ENCODE measurements at places on chromosomes 11 and 22. TPM values are rescaled to one million over a fixed set of nuclear protein-coding genes. Genes with fewer than 3 reads are reported as not detected.
A peak's percentile ranks its signal among the peaks of the same experiment; 100 is the strongest.

DNA sequence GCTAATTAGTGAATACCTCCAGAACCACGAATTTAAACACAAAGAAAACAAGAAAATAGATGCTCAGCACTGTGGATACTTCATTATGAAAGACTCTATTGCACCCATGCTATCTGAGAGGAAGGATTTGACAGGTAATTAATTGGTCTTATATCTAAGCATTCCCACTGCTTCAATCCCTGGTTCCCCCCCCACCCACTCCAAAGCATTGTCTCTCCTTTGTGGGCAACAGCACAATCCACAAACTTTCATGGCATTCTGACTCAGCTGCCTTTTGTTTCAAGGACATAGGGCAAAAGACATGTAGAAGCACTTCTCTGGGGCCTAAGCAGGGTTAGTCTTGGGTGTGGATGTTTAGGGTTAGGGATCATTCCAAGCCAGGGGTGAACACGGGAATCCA lies 551.4 kb downstream of the BUD13 start:
- DNase-seq, result no peak

GRCh38 chr22:41966225-41966606 lies 3.0 kb upstream of the SEPTIN3 start:
- DNase-seq, result no peak

The LRRC55 gene
- not detected for total RNA-seq

The CBLIF gene
- not detected for total RNA-seq

GRCh38 chr11:34493468-34493867 lies 20.1 kb downstream of the ELF5 start:
- no peak for DNase-seq

The TMPRSS13 gene
- 171 TPM for total RNA-seq

DNA sequence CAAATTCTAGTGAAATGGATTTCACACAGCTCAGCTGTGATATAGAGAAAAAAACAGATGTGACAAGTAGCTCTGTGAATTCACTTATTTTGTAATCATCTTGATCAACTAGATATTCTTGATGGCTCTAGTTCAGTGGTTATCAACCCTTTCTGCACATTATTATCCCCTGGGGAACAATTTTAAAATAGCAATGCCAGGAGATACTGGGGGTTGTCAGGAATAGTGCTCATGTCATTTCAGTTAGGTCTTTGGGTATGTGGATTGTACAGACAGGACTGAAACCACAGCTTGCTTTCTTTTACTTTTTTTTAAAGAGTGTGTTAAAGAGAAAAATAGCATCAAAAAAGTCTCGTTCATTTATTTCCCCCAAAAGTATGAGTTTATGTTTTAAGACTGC lies 269.0 kb upstream of the PDGFD start:
- DNase-seq, result no peak

GRCh38 chr11:34602245-34602644 lies 18.6 kb upstream of the EHF start:
- DNase-seq, result no peak

- no peak for DNase-seq
These were observed 101.8 kb upstream of the CADM1 start for GRCh38 chr11:115605871-115606497.

DNA sequence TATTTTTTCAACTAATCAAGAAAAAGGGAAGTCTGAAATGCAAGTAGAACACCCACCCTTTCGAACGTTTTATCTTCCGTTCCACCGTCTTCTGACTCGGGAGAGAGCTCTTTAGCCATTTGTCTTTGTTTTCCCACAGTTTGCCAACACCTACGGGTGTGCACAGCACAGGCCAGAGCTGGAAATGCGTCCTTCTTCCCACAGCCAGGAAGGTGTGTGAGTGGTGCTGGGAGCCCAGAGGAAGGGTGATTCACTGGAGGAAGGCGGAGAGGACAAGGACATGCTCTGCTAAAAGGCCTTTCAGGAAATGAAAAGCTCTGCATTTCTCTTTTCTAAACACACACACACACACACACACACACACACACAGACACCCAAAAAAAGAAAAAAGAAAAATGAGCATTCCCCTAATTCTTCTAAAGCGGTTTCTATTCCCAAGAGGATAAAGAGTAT lies 18.5 kb downstream of the ENDOD1 start:
- DNase-seq, result no peak

- no peak for DNase-seq
These were observed 37.0 kb downstream of the SGSM1 start for GRCh38 chr22:24843048-24843447.

DNA sequence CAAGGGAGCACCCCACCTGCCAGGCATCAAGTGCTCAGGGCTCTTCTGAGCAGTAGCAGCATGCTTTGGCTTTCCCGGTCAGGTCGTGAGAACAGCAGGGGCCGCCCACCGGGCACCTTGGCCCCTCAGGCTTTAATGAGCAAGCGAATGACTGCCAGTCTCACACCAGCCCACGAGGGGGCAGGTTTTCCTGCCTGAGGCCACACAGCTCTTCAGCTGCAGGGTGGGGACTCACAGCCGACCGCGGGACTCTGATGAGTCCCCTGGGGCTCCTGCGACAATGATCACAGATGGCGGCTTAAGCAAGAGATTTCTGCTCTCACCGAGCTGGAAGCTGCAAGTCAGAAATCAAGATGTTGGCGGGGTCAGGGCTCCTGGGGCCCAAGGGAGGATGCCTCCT lies 14.3 kb upstream of the FGF19 start:
- no peak for DNase-seq

DNA sequence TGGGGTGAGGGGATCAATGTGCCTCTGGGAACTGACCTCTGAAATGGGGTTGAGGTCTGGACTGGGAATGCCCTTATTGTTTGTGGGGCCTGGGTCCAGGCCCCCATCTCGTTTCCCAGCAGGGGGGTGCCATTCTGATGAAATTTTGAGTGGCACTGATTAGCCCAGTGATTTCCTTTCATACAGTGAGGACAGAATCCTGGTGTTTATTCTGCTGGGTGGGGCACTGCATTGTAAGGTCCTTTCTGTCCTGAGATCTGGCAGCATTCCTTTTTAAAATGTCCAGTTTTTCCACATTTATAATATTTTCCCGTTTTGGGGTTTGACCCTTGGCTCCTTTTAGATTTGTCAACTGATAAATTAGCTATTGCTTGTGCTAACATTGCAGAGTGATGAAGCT lies 27.1 kb downstream of the OR10A6 start:
- DNase-seq, result no peak

DNA sequence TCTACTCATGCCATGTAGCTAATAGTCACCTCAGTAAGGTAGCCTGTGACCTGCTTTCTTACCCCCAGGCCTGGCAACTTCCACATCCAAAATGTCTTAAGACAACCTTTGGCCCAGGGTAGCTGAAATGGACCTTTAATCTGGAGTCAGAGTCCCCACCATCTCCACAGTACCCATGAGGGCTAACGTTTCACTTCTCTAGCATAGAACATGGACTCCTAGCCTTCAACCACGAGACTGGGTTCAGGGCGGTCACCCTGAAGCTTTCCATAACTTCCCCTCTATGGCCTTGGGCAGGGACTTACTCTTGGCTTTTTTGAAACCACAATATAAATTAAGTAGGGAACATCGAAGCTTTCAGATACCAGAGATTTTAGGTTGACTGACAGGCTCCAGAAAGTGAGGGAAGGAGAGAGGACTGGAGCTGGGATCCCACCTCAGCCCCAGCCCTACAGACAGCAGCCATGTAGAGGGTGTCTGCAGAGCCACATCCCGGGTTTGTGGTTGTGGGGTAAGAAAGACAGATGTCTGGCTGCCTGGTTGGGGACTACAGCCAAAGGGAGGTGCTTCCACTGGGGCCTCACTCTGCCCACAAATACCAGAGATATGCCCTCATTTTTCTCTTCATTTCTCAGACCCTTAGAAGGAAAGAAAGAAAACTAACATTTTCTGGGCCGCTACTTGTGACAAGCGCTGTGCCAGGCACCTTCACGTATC lies 2.6 kb downstream of the TBC1D10A start:
- DNase-seq, result no peak

- no peak for DNase-seq
These were observed 17.8 kb upstream of the TTC12 start for GRCh38 chr11:113296447-113297205.

DNA sequence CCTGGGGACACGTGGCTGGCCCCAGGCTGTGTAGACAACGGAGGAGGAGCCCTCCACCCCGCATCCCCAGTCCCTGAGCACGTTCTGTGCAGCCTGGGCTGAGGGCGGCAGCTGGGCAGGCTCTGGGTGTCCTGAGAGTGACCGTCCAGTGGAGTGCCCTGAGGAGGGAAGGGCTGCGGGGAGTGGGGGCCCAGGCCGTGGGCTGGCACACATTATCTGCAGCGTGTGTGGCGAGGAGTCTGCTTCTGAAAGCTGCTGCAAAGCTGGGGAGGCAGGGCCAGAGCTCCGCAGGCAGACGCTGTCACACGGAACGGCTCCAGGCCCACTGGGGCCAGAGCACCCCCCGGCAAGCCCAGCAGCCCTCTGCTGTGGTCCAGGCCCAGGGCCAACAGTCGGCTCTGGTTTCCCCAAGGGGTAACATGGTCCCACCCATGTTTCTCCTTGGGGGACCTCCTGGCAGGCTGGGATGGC lies 835 bp upstream of the ANO9 start:
- DNase-seq, result no peak

The OR8B3 gene
- not detected for total RNA-seq

The POLR2L gene
- 61.2 TPM for total RNA-seq

DNA sequence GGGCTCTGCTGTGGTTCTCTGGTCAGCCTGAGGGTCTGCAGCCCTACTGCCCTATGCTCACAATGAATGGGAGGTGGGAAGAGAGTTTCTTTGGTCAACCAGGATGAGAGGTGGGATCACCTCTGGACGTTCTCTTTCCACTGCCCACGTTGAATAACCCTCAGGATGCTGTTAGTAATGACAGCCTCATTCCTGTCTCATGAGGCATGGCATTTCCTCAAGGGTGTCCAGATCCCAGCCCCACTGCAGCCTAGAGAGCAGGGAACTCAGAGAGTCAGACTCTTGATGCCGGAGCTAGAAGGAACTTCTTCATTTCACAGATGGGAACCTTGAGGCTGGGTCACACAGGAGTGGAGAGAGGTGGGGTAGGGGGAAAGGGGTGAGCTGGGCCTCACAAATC lies 196.0 kb downstream of the CEP164 start:
- no peak for DNase-seq

DNA sequence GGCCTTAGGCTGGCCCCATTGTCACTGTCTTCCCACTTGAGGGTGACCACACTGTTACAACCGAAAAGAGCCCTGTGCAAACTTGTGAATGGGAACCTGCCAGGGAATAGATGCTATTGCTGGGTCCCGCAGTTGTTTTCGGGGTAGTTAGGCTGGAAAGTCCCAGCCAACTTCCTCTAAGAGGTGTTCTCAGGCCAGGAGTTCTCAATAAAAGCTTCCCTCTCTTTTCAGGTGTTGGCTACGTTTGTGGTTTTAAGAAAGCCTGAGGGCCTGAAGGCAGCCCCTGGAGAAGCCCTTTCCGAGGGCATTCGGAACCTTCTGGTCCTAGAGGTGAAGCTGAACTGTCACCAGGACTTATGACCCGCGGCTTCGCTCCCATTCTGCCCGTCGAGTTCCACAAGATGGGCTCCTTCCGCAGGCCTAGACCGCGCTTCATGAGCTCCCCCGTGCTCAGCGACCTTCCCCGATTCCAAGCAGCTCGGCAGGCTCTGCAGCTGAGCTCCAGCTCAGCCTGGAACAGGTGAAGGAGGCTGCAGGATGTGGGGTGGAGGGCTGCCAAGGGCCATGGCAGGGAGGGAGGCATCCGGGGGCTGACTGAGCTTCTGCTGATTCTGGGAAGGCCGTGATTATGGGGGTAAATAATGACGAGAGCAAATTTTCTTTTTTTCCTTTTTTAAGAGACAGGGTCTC lies 104.8 kb downstream of the PRR5L start:
- no peak for DNase-seq

GRCh38 chr11:35785287-35786167 lies 123.0 kb downstream of the TRIM44 start:
- no peak for DNase-seq

- DNase-seq, result no peak
These were observed 125.7 kb upstream of the DDI1 start for GRCh38 chr11:103910721-103911120.

The SPATA19 gene
- not detected for total RNA-seq

- no peak for DNase-seq
These were observed 4.3 kb upstream of the ATP5MGL start for GRCh38 chr22:42644422-42645340.

The KRTAP5-7 gene
- not detected for total RNA-seq

The CDKN1C gene
- total RNA-seq, result 34.6 TPM

DNA sequence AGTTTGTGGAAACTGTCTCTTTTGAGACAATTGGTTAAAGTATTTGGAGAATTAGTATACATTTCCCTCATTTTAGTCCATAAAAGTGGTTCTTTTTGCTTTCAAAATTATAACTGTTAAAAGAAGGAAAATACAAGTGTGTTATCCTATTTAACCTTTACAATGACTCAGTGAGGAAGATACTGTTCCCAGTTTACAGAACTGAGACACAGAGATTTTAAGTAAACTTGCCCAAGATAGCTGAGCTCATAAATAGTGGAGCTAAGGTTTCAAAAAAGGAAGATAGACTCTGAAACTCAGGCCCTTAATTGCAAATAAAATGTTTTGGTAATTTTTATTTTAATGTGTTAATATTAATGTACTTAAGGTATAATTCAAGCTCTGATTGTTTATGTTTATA lies 58.9 kb downstream of the DKK3 start:
- no peak for DNase-seq

- no peak for DNase-seq
These were observed 1.4 kb downstream of the SGSM1 start for GRCh38 chr22:24807284-24807950.

DNA sequence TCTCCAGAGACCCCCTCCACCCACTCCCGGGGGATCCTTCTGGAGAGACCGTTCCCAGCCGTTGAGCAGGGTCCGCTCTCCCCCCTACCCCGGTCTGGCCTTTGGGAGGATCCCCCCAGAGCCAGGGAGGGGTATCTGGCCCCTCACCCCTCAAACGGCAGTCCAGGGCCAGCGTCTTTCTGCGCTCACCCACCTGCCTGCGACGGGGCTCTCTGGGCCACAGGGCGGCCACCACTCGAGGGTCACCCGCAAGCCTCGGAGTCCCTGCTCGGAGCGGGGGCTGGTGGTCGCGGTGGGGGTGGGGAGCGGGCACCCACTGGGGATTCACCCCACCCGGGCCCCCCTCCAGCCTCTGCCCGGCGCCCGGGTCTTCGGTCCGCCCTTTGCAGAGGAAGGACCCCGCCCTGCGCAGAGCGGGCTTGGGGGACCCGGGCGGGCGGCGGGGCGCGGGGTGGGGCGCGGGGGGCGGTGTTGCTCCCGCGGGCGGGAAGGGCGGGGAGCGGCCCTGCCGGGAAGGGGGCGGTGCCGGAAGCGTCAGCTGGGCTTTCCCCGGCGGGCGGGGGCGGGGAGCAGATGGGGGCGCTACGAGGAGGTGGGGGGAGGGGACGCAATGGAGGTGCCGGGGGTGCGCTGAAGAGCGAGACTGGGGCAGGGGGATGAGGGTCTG lies 16.6 kb downstream of the CRELD2 start:
- DNase-seq, result peak; percentile 79

GRCh38 chr11:34358728-34359547 lies 1.1 kb upstream of the ABTB2 start:
- DNase-seq, result peak; percentile 80

DNA sequence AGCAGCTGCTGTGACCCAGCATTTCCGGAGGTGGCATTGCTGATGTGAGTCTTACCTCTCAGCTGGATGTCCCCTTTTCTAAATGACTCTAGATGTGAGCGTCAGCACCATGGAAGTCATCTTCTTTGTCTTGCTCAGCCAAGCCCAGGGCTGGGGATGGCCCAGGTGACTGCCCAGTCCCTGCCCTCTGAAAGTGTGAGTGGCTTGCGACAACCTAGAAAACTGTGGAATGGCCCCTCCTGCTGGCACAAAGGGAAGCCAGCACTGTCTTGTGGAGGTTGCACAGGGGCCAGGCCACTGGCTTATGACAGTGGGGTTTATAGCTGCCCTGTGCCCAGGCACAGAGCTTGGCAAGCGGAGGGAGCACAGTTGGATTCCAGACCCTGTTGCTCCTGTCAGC lies 6.2 kb downstream of the TUB start:
- DNase-seq, result no peak
